ENCODE measurements at places on chromosomes 4 and X.

GRCh38 chrX:15158736-15159406 lies 111.0 kb downstream of the ASB9 start:
- DNase-seq, result no peak

DNA sequence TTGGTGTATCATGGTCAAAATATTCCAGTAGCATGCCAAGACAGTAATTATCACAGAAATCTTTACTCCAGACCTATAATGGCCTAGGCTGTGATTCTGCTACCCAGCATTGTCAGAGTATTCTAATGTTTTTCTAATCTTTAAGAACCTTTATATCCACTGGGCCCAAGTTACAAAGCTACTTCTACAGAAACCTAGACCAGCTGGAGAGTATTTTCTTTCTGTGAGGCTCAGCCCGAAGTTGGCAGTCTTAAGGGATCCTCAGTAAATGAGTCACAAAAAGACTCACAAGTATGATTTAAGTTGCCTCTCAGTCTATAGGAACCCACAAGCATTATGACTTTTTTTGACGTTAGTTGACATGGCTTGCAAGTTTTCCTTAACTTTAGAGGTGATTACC lies 638.5 kb upstream of the FAM241A start:
- DNase-seq, result no peak

DNA sequence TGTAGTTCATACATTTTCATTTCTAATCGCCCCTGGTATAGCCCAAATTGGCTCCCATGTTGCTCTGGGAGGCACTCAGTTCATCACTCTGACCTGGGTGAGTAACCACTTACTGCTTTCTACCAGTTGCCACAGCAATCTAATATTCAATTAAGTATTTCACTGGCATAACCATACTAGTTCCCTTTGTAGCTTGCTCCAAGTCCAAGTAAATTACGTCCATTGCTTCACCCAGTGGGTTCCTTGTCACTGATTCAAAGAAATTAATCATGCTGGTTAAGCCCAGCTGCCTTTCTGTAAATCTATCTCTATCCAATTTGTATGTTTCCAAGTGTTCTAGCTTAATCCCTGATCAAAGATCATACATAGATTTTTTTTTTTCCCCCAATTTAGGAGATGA lies 92.0 kb upstream of the CBR4 start:
- no peak for DNase-seq

DNA sequence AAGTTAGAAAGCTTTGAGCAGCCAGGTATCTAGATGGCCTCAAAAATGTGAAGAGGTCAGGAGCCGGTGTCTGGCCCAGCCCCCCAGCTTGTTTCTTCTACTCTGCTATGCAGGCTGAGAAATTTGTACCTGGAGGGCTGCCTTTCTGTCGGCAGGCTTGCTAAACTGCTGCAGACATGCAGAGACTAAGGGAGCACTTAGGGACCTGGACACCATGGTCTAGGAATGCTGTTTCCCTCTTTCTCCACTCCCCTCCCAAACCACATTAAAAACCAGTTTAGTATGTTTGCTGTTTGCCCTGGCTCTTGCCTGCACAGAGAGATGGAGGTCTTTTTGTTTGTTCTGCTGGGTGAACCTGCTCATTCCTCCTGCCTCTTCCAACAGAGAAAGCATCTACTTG lies 157.1 kb upstream of the DGKK start:
- no peak for DNase-seq

DNA sequence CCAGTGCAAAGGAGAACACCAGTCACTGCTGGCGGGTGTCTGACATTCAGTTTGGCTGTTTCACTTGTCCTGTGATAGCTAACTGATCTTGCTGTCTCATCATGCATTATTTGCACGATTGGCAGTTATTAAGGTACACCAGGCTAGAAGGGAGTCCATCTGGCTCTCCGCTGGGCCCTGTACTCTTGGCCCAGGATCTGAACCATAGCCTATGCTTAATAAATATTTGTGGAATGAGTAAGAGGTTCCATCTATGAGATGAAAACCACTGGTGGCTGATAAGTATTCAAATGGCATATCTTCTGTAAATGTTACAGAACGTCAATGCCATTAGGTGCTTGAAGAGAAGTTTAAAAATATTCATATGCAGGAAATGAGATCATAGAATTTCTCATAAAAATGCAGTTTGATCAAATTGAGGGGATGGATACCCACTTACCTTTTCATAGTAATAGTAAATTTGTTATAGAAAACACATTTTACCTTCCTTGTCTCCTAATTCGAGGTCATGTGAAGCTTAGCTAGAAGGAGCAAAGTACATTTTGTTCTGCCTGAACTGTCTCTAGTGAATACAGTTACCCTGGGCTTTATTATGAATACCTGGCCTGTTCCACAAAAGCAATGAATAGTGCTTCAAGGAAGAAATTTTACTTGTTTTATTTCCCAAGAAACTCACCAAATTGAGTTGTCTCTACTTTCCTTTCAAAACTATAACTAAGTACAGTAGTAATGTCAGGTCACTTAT lies 213.5 kb downstream of the CBR4 start:
- peak; percentile 38 for DNase-seq

GRCh38 chr4:88705805-88706492 lies 8.3 kb upstream of the NAP1L5 start:
- DNase-seq, result no peak

DNA sequence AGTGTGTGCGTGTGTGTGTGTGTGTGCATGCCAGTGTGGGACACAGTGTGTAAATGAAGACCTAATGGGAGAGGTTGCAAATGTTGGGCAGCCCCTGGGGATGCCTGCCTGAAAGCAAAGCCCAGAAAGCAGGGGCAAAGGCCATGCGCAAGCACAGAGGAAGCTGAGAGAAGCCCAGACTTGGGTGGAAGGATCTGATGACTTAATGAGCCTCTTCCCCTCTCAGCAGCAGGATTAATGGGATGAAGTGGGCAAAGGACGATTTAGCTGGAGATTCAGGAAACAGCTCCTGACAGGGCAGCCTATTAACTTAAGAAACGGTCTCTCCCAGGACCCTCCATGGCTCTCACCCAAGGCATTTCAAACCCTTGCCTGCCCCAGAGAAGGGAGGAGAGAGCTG lies 107.3 kb downstream of the EFNB1 start:
- no peak for DNase-seq

GRCh38 chrX:5775846-5776430 lies 452.7 kb downstream of the NLGN4X start:
- no peak for DNase-seq

GRCh38 chrX:113947548-113947947 lies 636.3 kb upstream of the HTR2C start:
- peak; percentile 14 for DNase-seq

DNA sequence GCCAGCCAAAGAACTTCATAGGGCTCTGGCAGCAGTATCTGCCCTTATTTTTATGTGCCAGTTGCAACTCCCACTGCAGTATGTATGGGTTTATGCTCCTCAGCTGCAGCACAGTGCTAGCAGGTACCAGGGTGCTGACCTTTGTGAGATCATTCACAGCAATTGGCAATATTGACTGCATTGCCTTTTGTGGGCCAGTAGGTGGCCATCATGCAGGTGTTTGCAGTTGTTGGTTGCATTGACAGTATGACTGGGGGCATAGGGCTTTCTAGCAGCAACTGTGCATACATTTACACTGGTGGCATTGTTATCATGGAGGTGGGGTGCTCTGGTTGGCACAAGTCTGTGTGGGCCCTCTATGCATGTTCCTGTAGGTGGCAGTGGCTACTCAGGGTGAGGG lies 42.5 kb downstream of the FAAH2 start:
- DNase-seq, result no peak

GRCh38 chrX:9293051-9293496 lies 171.8 kb upstream of the TBL1X start:
- DNase-seq, result no peak

DNA sequence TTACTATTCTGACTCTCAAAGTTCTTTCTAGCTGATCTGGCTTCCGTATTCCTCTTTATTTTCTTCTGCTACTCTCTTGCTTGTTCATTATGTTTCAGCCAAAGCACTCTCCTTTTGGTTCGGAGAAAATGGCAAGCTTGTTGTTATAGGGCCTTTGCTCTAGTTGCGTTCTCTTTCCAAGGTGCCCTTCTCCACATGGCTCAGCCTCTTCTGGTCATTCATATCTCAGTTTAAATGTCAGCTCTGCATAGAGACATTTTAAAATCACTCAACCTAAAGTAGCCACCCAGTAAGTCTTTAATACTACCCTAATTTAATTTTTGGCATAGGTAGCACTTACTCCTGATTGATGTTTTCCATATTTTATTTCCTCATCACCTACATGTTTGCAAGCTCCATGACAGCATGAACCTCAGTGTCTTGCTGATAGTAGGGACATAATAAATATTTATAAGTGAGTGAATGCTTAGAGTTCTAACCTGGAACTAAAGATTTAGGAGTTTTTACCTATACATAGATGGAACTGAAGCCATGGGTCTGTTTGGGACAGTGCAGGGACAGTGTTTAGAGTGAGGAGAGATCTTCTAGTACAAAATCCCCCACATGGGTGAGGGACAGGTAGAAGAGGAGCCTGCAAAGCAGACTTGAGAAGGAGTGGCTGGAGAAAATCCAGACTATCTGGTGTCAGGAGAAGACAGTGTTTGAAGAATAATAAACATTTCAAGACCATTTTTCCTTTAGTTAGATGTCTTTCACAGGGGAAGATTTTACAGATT lies 17.9 kb downstream of the SLC30A9 start:
- no peak for DNase-seq

- no peak for DNase-seq
Measured at GRCh38 chr4:77031544-77031943, 44.2 kb downstream of the CCNI start.
